ENCODE measurements at places on chromosomes 4 and X.
A peak's percentile ranks its signal among the peaks of the same experiment; 100 is the strongest.

GRCh38 chr4:159248384-159249178, 145.7 kb downstream of the RAPGEF2 start:
- DNase-seq, result no peak

- DNase-seq, result no peak
These were observed 52.2 kb downstream of the CXorf49B start for GRCh38 chrX:71815121-71815905.

- DNase-seq, result no peak
These were observed 17.7 kb upstream of the PITX2 start for GRCh38 chr4:110640576-110640975.

DNA sequence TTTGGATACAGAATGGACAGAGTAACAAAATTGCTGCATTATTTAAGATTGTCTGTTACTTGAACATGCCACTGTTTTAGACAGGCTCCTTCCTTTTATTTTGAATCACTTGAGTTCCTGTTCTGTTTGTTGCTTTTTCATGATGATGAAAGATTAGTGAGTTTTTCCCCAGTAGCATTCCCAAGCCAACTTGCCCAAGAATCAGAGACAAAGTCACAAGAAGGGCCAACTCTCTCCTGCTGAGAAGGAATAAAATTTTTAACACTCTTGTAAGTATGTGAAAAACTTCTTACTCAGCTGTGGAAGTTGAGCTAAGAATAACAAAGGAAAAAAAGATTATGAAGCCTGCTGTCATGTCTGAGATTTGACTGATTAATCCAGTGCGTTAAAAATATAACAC, 104.2 kb downstream of the KLHL8 start:
- DNase-seq, result no peak

- no peak for DNase-seq
These were observed 90.0 kb upstream of the GATB start for GRCh38 chr4:151850791-151851213.

DNA sequence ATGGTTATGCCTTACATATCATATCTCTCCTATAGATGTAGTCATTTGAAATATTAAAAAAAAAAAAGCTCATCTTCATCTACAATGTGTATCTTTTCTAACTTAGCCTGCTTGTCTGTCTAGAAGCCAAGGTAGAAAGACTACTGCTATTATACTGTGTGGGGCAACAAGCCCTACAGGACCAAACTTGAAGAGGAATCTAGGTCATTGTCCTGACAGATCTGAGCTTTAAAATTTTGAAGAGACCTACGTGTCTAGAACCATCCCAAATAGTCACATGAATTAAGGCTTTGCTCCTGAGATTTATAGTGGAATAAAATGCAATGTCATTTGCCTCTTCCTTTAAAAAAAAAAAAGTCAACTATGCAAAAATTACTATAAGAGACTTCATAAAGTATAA, 95.8 kb downstream of the PALLD start:
- no peak for DNase-seq

- peak; percentile 0 for DNase-seq
These were observed 1.0 kb downstream of the ZDHHC9 start for GRCh38 chrX:129842510-129843208.

DNA sequence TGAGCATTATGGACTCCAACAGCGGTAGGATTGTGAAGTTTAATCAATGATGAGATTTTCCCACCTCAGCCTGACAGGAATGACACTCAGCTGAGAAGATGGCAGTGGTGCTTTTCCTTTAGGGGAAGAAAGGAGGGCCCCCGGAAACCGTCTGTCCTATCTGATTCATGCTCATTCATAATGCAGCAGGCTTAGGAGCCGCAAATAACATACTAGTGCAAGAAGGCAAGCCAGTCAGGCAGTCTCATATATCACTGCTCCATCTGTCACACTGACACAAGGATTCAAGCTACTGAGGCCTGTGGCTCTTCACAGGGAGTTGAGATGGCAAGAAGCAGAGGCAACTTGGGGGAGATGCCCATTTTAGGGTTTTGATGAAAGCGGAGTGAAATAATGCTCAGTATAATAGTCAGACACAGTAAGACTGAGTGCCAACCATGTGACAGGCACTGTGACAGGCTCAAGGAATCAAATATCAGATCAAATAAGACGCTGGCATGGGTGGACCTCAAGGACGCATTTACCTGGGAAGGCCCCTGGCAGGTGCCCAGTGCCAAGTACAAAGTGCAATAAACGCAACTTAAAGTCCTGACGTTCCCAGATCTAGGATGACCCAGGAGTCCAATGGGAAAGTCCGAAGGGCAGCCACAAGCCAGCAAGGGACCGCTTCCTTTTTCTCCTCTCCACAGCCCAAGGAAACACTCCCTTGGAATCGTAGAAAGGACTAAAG, 63.4 kb downstream of the FHDC1 start:
- DNase-seq, result no peak

GRCh38 chr4:25783126-25783525, 79.7 kb downstream of the SEL1L3 start:
- no peak for DNase-seq

DNA sequence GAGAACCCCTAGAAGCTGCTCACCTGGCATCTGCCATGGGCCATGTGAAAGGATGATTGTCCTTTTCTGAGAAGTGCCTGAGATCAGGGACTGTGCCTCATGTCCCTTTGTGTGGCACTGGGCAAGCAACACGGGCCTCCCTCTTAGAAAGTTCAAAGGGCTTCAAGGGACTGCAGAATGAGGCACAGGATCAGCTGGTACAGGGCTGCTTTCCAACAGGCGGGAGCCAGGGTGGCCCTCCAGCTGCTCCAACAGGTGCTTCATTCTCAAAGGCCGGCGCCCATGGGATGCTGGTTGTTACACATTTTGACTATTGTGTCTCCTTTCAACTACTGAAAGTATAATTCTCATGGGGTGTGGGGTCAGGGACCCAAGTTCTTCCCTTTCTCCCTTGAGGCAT, 114.7 kb downstream of the ENPP6 start:
- no peak for DNase-seq

DNA sequence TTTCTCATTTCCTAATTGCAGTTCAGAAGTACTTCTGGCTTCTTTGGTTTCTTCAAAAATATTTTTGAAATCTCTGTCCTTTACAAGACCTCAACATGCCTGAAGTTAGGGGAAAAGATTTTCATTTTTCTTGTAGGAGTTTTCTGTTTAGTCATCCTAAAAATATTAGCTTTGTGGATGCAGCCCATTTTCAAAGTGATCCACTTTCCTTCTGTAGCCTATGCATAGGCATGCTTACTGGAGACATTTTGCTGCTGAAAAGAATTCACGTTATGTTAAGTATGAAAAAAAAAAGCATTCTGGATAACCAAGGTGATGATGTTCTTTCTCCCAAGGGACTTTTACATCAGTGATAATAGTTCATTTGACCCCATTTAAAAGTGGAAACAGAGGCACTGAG, 245.6 kb downstream of the THOC2 start:
- no peak for DNase-seq

GRCh38 chrX:155065035-155065734, 5.8 kb downstream of the CMC4 start:
- no peak for DNase-seq

DNA sequence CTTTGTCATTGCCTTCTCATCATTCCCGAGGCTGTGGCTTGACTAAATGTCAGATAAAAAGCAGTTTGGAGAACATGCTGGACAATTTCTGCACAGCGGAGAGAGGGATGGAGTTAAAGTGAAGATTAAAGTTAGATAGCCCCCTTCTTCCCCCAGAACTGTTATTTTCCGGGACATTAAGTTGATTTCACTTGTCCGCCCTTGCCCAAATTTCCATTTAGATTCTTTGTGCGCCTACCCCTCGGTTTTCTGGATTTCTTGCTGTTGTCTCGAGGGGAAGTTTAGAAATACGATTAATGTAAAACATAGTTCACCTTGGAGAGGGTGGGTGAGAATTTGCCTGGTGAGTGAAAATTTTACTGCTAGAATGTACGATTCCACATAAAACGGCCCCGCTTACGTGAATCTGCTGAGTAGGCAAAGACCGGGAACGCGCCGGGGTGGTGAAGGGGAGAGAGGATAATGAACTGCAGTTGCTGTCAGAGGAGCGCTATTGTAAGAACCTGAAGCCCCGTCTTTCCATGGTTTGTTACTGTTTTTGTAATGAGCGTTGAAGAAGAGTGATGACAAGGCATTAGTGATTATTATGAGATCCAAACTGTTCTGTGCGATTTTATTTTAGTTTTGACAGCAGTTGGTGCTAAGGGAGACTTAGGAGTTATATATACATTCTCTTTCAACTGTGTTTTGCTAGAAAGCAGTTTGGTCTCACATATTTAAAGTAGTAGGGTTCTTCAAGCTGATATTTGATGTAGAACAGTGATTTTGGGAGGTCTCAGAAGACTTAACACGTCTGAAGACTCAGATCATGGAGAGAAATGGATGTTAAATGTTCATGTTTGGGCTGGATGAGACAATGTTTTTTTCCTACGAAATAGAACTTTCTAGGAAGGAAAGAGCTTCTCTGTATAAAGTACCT, 73.0 kb downstream of the AFF1 start:
- DNase-seq, result peak; percentile 4

DNA sequence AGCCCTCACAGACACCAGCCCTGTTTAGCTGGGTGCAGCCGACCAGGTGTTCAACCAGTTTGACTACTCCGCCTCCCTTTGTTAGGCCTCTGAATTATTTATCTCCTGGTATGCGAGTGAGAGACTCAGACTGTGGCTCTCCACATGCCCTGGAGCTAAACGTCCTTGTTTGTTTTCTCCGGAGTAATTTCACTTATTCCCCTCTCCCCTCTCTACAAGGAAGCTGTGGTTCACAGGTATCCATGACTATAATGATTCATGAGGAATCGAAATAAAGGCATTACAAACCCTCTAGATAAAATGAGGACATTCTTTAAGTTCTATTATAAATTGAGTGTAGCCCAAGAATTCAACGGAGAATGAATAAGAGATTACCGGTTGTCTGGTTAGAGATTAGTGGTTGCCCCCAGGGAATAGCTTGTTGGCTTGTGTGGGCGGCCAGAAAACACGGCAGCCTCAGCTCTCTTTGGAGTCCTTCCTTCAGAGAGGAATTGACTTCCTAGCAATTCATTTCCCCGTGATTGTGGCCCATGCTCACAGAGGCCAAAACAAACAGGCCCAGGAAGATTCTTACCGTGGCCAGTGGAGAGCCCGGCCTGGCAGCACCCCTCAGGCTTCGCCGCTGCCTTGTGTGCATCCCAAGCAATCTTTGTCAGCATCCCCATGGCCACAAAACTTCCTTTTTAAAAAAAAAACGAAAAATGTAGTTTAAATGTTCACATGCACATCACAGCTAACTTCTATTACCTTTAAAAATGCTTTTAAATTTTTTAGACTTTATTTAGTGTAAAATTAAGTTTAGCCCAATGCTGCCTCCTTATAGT, 60.2 kb upstream of the CBR4 start:
- no peak for DNase-seq

GRCh38 chr4:19329077-19329476, 922.6 kb upstream of the SLIT2 start:
- DNase-seq, result no peak

GRCh38 chrX:133670383-133670782, 255.1 kb upstream of the GPC4 start:
- DNase-seq, result no peak
